ENCODE measurements at places on chromosomes 1 and 21. TPM values are rescaled to one million over a fixed set of nuclear protein-coding genes. Genes with fewer than 3 reads are reported as not detected.

- H3K27ac ChIP-seq = no peak overlapping the region
- no peak for DNase-seq
- no peaks in the 10 kb centered on the region for H3K4me1 ChIP-seq
- H3K4me3 ChIP-seq = no peak overlapping the region
- H3K36me3 ChIP-seq = no peaks in the 10 kb centered on the region
Observed at GRCh38 chr1:96962751-96963211, 241.2 kb downstream of the PTBP2 start.

- H3K27me3 ChIP-seq = peaks cover 2% of the 10 kb centered on the region
- H3K27ac ChIP-seq = no peak overlapping the region
- no peak overlapping the region for H3K4me3 ChIP-seq
- no peak for DNase-seq
Observed at GRCh38 chr1:22875841-22876240, 96.8 kb downstream of the LACTBL1 start.

- H3K4me3 ChIP-seq = no peak overlapping the region
- no peaks in the 10 kb centered on the region for H3K36me3 ChIP-seq
- no peak for DNase-seq
- no peaks in the 10 kb centered on the region for H3K4me1 ChIP-seq
Observed at GRCh38 chr1:67624680-67625079, 60.3 kb upstream of the GADD45A start.

DNA sequence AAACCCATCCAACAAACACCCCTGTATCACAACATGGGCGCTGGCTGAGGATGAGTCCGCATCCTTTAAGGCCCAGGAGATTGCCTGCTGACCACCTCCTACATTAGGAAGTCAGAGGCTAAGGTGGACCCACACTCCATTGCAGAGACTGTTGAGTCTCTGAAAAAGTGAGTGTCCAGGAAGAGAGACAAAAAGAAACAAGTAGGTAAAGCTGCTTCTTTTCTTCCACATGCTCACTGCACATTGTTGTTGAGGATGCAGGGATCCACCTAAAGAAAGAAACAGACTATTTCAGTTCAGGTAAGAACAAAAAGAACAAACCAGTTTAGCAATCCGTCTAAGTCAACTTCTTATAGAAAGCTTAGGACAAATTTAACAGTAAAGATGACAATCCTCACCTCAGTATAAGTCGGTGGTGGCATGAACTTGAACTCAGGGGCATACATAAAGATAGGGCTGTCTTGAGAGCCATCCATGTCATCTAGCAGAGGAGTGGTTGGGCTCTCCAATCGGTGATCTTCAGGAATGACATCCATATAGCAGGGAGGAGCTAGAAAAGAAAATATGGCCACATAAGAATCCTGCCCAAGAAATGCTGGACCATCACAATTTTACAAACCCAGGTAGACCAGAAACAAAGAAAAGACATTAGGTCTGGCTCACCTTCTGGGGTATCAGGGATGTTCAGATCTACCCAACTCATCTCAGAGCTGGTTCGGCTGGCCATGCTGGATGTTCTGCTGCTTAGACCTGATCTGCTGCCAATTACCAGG lies 2.6 kb downstream of the TXNIP start:
- peaks cover 53% of the 10 kb centered on the region for H3K4me1 ChIP-seq
- no peak for DNase-seq
- peak overlapping the region; percentile 95 for H3K27ac ChIP-seq
- peak overlapping the region; percentile 87 for H3K4me3 ChIP-seq
- no peaks in the 10 kb centered on the region for H3K27me3 ChIP-seq

FALEC gene
- not detected for total RNA-seq

GRCh38 chr1:210691039-210691610 lies 362.4 kb downstream of the HHAT start:
- no peak overlapping the region for H3K27ac ChIP-seq
- H3K4me3 ChIP-seq = no peak overlapping the region
- no peaks in the 10 kb centered on the region for H3K36me3 ChIP-seq
- no peak for DNase-seq
- H3K27me3 ChIP-seq = no peaks in the 10 kb centered on the region
- H3K4me1 ChIP-seq = peaks cover 33% of the 10 kb centered on the region

SYNC gene
- total RNA-seq = not detected

- H3K4me3 ChIP-seq = no peak overlapping the region
- no peaks in the 10 kb centered on the region for H3K36me3 ChIP-seq
- H3K4me1 ChIP-seq = no peaks in the 10 kb centered on the region
- no peak overlapping the region for H3K27ac ChIP-seq
- H3K27me3 ChIP-seq = peaks cover 2% of the 10 kb centered on the region
Observed at GRCh38 chr21:15276243-15276642, 211.4 kb upstream of the NRIP1 start.

TDRD5 gene
- not detected for total RNA-seq

GRCh38 chr1:221635305-221635704 lies 106.6 kb downstream of the DUSP10 start:
- H3K36me3 ChIP-seq = no peaks in the 10 kb centered on the region
- peaks cover 7% of the 10 kb centered on the region for H3K4me1 ChIP-seq
- H3K27ac ChIP-seq = no peak overlapping the region
- DNase-seq = no peak
- H3K4me3 ChIP-seq = no peak overlapping the region

DNA sequence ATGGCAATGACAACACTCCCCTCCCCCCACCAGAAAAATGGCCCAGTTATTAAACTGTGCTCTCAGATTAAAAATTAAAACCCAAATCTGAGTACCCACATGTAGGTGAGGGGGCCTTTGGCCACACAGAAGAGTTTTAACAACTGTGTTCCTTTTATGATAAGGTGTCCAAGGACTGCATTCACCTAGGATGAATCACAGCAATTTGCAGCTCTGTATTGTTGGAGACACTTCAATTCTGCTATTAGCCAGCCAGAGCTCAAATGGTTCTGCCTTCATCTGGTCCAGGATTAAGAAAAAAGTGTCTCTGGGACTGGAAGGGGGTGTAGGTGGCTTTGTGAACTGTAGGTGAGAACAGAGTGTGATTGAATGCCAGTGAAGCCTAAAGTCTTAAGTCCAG lies 43.3 kb upstream of the DIRAS3 start:
- no peak overlapping the region for H3K4me3 ChIP-seq
- H3K27ac ChIP-seq = no peak overlapping the region
- H3K27me3 ChIP-seq = no peaks in the 10 kb centered on the region
- DNase-seq = no peak

- H3K4me3 ChIP-seq = no peak overlapping the region
- H3K27me3 ChIP-seq = peaks cover 28% of the 10 kb centered on the region
- H3K27ac ChIP-seq = no peak overlapping the region
- H3K36me3 ChIP-seq = no peaks in the 10 kb centered on the region
- DNase-seq = peak; percentile 67
- no peaks in the 10 kb centered on the region for H3K4me1 ChIP-seq
Observed at GRCh38 chr1:175338387-175339135, 146.0 kb upstream of the KIAA0040 start.

- no peak for DNase-seq
- peaks cover 20% of the 10 kb centered on the region for H3K36me3 ChIP-seq
- peaks cover 17% of the 10 kb centered on the region for H3K4me1 ChIP-seq
- peak overlapping the region; percentile 42 for H3K27ac ChIP-seq
- no peaks in the 10 kb centered on the region for H3K27me3 ChIP-seq
- H3K4me3 ChIP-seq = no peak overlapping the region
Observed at GRCh38 chr21:42540396-42540795, 26.7 kb downstream of the SLC37A1 start.

DNA sequence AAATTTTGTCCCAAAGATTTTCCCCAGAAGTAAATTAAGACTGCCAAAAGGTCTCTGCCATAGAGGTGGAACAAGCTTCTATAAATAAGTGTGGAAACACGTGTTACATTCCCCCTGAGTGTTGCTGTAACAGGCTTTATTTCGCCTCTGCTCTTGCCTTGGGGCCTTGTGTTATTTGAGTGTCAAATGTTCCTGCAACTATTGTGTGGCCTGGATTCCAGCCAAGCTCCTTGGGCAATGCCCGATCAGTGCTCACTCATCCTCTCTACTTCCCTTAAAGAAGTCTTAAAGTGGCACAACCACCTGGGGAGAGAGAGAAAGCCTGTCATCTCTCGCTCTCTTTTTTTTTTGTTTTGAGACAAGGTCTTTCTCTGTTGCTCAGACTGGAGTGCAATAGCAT lies 156.7 kb downstream of the NR5A2 start:
- H3K4me1 ChIP-seq = no peaks in the 10 kb centered on the region
- no peak for DNase-seq
- H3K36me3 ChIP-seq = no peaks in the 10 kb centered on the region
- H3K27ac ChIP-seq = no peak overlapping the region
- H3K27me3 ChIP-seq = peaks cover 11% of the 10 kb centered on the region

GRCh38 chr1:177959811-177960515 lies 9.9 kb downstream of the SEC16B start:
- no peak for DNase-seq
- no peak overlapping the region for H3K4me3 ChIP-seq
- H3K27ac ChIP-seq = no peak overlapping the region
- H3K4me1 ChIP-seq = no peaks in the 10 kb centered on the region
- H3K27me3 ChIP-seq = no peaks in the 10 kb centered on the region
- no peaks in the 10 kb centered on the region for H3K36me3 ChIP-seq

DNA sequence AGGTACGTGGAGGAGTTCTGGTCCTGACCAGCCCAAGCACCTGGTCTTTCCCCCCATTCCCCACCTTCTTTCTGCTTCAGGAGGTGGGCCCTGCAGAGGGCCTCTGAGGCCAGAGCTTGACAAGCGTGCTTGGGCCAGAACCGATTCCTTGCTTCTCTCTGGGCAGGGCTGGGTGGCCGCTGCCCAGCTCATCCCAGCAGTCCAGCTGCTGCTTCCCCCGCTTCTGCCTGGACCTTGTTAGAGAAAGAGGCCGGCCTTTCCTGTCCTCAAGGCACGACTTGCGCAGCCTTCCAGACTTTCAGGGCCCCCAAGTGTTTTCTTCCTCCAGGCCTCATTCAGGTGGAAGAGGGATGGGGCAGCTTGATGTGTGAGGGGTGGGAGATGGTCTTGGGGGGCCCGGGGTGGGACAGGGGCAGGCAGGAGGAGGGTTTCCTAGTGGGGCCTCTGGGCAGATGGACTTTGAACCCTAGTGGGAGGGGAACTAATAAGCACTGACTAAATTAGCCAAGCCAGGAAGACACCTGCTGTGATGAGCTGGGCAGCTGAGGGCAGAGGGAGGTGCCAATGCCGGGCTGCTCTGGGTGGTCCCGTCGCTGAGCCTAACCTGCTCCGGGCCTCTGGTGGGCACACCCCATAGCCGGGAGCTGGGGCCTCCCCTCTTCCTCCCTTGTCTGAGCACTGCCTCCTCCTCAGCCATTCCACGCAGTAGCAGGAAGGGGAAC lies 36.5 kb downstream of the ARHGEF10L start:
- peaks cover 2% of the 10 kb centered on the region for H3K27me3 ChIP-seq
- no peaks in the 10 kb centered on the region for H3K36me3 ChIP-seq
- H3K4me1 ChIP-seq = peaks cover 3% of the 10 kb centered on the region
- no peak overlapping the region for H3K27ac ChIP-seq

DNA sequence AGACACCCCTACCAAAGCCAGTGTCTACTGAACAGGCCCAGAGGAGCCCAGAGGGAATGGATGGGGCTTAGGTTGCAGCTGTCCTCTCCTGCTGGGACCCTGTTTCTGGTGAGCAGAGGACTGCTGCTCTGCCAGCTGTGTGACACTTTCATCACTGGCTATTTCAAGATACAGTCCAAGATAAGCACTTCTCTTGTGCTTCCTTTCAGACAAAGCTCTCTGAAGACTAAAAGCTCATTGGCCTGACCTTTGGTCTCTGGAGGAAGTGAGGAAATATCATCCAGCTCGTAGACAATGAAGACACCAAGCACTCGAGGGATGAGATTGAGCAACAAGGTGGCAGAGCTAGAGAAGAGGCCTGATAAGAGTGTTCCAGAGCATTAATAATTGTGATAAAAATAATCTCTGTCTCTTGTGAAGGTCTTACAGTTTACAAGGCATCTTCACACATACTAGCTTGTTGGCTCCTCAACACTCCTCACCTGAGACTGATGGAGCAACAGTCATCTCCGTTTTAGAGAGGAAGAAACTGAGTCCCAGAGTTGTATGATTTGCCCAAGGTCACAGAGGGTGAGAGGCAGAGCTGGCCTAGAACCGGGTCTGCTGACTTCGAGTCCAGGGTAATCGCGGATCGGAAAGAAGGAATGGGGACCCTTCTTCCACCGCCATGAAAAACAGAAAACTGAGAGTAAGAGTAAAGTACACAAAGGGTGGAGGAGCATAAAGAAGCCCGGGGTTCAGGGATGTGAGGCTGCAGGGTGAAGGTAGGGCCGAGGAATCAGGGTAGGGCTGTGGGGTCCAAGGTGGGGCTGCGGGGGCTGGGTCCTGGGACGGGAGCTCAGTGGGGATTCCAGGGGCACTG lies 666 bp downstream of the PAFAH2 start:
- DNase-seq = peak; percentile 33
- peak overlapping the region; percentile 95 for H3K27ac ChIP-seq
- H3K4me3 ChIP-seq = peak overlapping the region; percentile 93

GRCh38 chr1:53473463-53473862 lies 14.3 kb downstream of the DMRTB1 start:
- no peak overlapping the region for H3K4me3 ChIP-seq
- H3K27ac ChIP-seq = no peak overlapping the region
- DNase-seq = peak; percentile 33
- peaks cover 2% of the 10 kb centered on the region for H3K27me3 ChIP-seq

- peak overlapping the region; percentile 20 for H3K4me3 ChIP-seq
- H3K4me1 ChIP-seq = peaks cover 28% of the 10 kb centered on the region
- H3K27me3 ChIP-seq = no peaks in the 10 kb centered on the region
- peak overlapping the region; percentile 83 for H3K27ac ChIP-seq
Observed at GRCh38 chr1:58922302-58923089, 138.6 kb upstream of the JUN start.

GRCh38 chr1:88433556-88433955 lies 250.5 kb upstream of the PKN2 start:
- DNase-seq = no peak
- H3K27ac ChIP-seq = no peak overlapping the region
- H3K36me3 ChIP-seq = no peaks in the 10 kb centered on the region
- no peaks in the 10 kb centered on the region for H3K4me1 ChIP-seq

GRCh38 chr21:20592463-20592862 lies 405.7 kb upstream of the NCAM2 start:
- no peak overlapping the region for H3K4me3 ChIP-seq
- H3K27ac ChIP-seq = no peak overlapping the region
- no peak for DNase-seq
- no peaks in the 10 kb centered on the region for H3K27me3 ChIP-seq
- H3K36me3 ChIP-seq = no peaks in the 10 kb centered on the region
- no peaks in the 10 kb centered on the region for H3K4me1 ChIP-seq

OVAAL gene
- total RNA-seq = not detected

MAGOH gene
- 83.1 TPM for total RNA-seq

GRCh38 chr1:146046664-146047063 lies 25.1 kb upstream of the HJV start:
- DNase-seq = no peak
- H3K27me3 ChIP-seq = peaks cover 5% of the 10 kb centered on the region
- H3K27ac ChIP-seq = no peak overlapping the region
- H3K36me3 ChIP-seq = no peaks in the 10 kb centered on the region

DNA sequence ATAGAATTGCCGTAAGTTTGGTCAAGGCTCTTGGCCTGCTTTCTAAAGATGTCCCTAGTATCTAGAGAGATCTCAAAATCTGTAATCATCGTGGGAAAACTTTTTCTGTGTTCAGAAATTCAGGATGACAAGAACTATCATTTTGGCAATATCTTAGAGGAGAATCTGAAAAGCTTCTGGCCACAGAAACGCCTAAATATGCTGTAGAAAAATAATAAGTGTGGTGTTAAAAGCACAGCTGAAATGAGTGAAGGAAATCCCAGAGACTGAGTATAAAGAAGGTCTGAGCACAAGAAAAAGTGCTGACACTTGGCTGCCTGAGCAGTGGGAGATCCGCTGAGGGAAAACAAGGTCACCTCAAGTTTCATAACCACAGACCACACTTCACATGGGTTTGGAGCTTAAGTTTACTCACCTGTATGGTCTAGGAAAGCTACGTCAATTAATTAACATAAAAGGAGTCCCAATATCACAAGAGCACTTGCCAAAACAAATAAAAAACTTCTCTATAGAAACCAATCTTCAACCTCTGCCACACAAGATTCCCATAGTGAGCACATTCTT lies 235.2 kb upstream of the IRF2BP2 start:
- peaks cover 2% of the 10 kb centered on the region for H3K36me3 ChIP-seq
- H3K27me3 ChIP-seq = no peaks in the 10 kb centered on the region
- peak overlapping the region; percentile 85 for H3K27ac ChIP-seq
- peak; percentile 70 for DNase-seq

All from activated CD8-positive, alpha-beta T cell treated with anti-CD3 and anti-CD28 coated beads, Interleukin-2, amount 10 ng/mL, durations not matched to agents 7 days and 5 days (primary cell).